ENCODE measurements at places on chromosomes 11 and 22. TPM values are rescaled to one million over a fixed set of nuclear protein-coding genes. Genes with fewer than 3 reads are reported as not detected.

- no peak overlapping the region for H3K4me3 ChIP-seq
- H3K27ac ChIP-seq = no peak overlapping the region
- no peaks in the 10 kb centered on the region for H3K4me1 ChIP-seq
- peaks cover 7% of the 10 kb centered on the region for H3K27me3 ChIP-seq
- no peak for DNase-seq
Measured at GRCh38 chr11:83355391-83355790, 69.2 kb upstream of the CCDC90B start.

- peaks cover 27% of the 10 kb centered on the region for H3K27me3 ChIP-seq
- H3K4me1 ChIP-seq = peaks cover 10% of the 10 kb centered on the region
- DNase-seq = no peak
- peak overlapping the region; percentile 82 for H3K27ac ChIP-seq
- H3K4me3 ChIP-seq = peak overlapping the region; percentile 77
Measured at GRCh38 chr22:36977401-36977861, 41.8 kb downstream of the TST start.

- no peak overlapping the region for H3K27ac ChIP-seq
- DNase-seq = no peak
- peaks cover 24% of the 10 kb centered on the region for H3K27me3 ChIP-seq
- no peak overlapping the region for H3K4me3 ChIP-seq
- H3K4me1 ChIP-seq = no peaks in the 10 kb centered on the region
- H3K36me3 ChIP-seq = peaks cover 5% of the 10 kb centered on the region
Measured at GRCh38 chr22:36884349-36885158, 23.7 kb downstream of the NCF4 start.

DNA sequence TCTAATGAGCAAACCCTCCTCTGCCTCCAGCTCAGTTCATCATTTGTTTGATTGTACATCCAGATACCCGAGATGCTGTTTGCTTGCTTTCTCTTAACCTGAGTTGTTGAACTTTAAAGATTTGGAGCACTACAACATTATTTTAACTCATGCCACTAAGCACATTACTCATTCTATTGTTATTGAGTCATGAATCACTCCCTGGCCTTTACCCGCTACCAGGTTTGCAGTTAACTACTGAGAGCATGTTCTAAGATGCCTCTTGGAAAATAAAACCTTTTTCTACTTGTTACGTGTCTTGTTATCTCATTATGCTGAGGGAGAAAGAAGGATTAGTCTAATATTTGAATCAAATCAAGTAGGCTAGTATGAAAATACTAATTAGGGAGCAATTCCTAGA is 720.6 kb upstream of the ANO5 start:
- peaks cover 2% of the 10 kb centered on the region for H3K27me3 ChIP-seq
- H3K4me1 ChIP-seq = no peaks in the 10 kb centered on the region
- no peaks in the 10 kb centered on the region for H3K36me3 ChIP-seq
- H3K4me3 ChIP-seq = no peak overlapping the region

DNA sequence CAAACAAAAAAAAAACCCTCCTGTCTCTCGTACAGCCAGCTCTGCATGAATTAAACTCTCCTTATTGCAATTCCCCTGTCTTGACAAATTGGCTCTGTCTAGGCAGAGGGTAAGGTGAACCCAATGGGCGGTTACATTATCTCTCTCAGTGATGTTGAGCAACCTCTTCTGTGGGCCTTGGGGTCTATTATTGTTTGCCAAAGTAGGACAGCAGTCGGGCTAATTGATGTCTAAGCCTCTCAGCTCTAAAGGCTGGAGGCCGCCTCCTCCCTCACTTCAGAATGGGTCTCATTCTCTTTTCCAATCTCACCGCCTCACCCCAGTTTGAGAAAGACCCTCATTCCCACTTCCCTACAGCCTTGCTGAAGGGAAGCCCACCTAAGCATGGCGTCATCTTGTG is 1.3 kb upstream of the SLC25A45 start:
- no peak for DNase-seq
- H3K4me1 ChIP-seq = peaks cover 65% of the 10 kb centered on the region
- H3K36me3 ChIP-seq = no peaks in the 10 kb centered on the region

DNA sequence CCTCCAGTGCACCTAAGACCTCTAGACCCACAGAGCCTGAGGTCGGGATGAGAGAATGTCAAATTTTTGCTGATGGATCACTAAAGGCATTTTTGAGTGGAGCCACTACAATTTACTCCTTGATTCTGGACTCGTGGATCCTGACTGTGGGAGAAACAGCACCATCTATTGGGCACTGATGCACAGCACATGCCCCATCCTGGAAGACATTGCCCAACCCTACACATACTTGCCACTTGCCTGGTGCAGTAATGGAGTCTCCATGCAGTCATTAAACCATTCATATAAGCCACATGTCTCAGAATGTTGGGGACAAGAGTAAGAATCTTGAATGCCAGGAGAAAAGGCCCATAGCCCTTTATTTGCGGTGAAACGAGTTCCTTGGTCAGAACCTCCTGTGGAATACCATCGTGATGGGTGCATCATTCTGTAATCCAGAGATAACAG is 103.9 kb downstream of the GGTLC2 start:
- no peak for DNase-seq
- H3K27ac ChIP-seq = no peak overlapping the region
- no peak overlapping the region for H3K4me3 ChIP-seq
- H3K27me3 ChIP-seq = peaks cover 35% of the 10 kb centered on the region
- no peaks in the 10 kb centered on the region for H3K4me1 ChIP-seq

DNA sequence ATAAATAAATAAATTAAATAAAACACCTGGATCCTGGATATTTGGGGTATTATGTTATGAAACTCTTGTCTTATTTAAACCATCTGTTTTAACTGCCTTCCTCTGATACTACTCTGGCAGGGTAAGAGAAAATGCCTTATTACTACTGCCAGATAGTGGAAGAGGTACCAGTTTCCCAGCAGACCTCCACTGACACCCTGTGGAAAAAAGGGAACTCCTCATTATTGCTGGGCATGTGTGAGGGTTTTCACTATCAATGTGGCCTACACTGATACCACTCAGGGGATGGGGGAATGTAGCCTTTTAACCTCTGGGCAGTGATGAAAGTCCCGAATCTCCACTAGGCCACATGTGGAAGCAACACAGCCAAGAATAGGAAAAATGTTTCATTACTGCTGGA is 121.0 kb downstream of the LUZP2 start:
- peaks cover 7% of the 10 kb centered on the region for H3K4me1 ChIP-seq
- H3K36me3 ChIP-seq = no peaks in the 10 kb centered on the region
- H3K27me3 ChIP-seq = no peaks in the 10 kb centered on the region
- DNase-seq = no peak
- no peak overlapping the region for H3K4me3 ChIP-seq
- no peak overlapping the region for H3K27ac ChIP-seq

DNA sequence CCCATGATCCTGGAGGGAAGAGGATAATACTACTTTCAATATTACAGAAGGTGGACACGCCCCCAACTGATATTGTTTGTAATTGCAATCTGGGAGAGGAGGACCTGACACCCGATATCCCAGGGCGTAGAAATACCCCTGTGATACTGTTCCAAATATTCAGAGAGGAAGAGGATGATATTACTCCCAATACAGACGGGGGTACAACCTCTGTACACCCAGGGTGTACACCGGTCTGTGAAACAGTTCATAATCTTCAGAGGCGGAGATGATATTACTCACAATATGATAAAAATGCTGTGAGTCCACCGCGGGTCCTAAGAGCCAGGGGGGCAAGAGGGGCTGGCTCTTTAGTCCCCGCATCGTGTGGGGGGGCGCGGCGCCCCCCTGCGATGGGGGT is 57.2 kb upstream of the ALDH3B2 start:
- H3K27me3 ChIP-seq = peaks cover 46% of the 10 kb centered on the region
- no peak overlapping the region for H3K27ac ChIP-seq
- peaks cover 3% of the 10 kb centered on the region for H3K4me1 ChIP-seq
- peaks cover 1% of the 10 kb centered on the region for H3K36me3 ChIP-seq
- H3K4me3 ChIP-seq = no peak overlapping the region

DNA sequence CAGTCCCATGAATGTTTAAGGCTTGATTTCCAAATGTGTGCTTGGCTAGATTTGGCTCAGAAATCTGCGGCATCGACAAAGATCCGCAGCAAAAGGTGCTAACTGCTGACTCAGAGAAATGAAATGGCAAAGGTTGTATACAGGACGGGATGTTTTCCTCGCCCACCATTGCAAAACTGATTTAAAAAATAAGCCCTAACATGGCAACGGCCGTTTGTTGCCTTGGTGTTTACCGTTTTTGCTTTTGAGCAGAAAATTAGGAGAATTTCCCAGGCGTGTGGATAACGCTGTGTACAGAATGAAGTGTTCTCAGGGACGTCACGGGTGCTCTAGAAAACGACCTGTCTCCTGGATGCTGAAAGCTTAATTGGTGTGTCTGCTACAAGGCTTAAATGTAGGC is 70.2 kb downstream of the ARHGAP8 start:
- DNase-seq = no peak
- H3K27me3 ChIP-seq = peaks cover 23% of the 10 kb centered on the region
- no peak overlapping the region for H3K27ac ChIP-seq
- H3K4me3 ChIP-seq = no peak overlapping the region
- H3K36me3 ChIP-seq = no peaks in the 10 kb centered on the region

- DNase-seq = no peak
- peaks cover 2% of the 10 kb centered on the region for H3K27me3 ChIP-seq
- H3K36me3 ChIP-seq = peaks cover 4% of the 10 kb centered on the region
- H3K27ac ChIP-seq = peak overlapping the region; percentile 92
Measured at GRCh38 chr22:32622744-32623110, 148.1 kb downstream of the FBXO7 start.

- no peak for DNase-seq
- peaks cover 23% of the 10 kb centered on the region for H3K27me3 ChIP-seq
- H3K4me1 ChIP-seq = peaks cover 20% of the 10 kb centered on the region
- H3K4me3 ChIP-seq = no peak overlapping the region
- no peaks in the 10 kb centered on the region for H3K36me3 ChIP-seq
Measured at GRCh38 chr11:70103256-70103975, 25.3 kb downstream of the ANO1 start.

GRCh38 chr11:15189189-15189588 is 74.5 kb downstream of the INSC start:
- H3K36me3 ChIP-seq = no peaks in the 10 kb centered on the region
- H3K27ac ChIP-seq = no peak overlapping the region
- no peak overlapping the region for H3K4me3 ChIP-seq
- DNase-seq = no peak
- H3K27me3 ChIP-seq = peaks cover 9% of the 10 kb centered on the region

GRCh38 chr22:26286091-26286820 is 117.0 kb downstream of the SEZ6L start:
- peaks cover 30% of the 10 kb centered on the region for H3K27me3 ChIP-seq
- DNase-seq = no peak
- no peak overlapping the region for H3K4me3 ChIP-seq
- no peak overlapping the region for H3K27ac ChIP-seq

DNA sequence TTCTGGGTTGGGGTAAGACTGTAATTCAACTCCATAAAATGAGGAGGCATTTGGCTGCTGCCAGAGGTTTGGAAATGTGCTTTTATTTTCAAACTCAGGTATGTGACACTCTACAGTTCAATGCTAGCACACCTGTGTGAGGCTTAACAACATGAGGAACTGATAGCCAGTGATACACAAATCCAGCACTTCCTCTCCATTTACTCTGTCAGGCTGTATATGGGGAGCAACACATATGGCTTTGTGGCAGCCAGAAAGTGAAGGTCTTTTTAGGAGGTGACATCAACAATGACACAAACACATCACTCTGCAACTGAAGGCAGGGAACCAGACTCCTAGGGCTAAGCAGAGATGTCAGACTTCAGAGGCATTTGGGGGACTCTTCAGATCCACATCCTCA is 4.6 kb upstream of the LYVE1 start:
- H3K4me3 ChIP-seq = no peak overlapping the region
- H3K27ac ChIP-seq = no peak overlapping the region
- peaks cover 30% of the 10 kb centered on the region for H3K4me1 ChIP-seq
- no peaks in the 10 kb centered on the region for H3K27me3 ChIP-seq
- DNase-seq = no peak

Gene CCDC89
- 0.26 TPM for total RNA-seq

Gene KRTAP5-10
- total RNA-seq = not detected

Gene POLD4
- 48.8 TPM for total RNA-seq

Gene SLC22A25
- total RNA-seq = not detected

Gene SYT9
- total RNA-seq = 0.15 TPM

Gene CFAP68
- 12.7 TPM for total RNA-seq

Measured in chondrocyte (in vitro differentiated cells).